ENCODE measurements at places on chromosomes 16 and 17.

- no peak for DNase-seq
Observed at GRCh38 chr17:40526668-40527067, 25.2 kb upstream of the TNS4 start.

DNA sequence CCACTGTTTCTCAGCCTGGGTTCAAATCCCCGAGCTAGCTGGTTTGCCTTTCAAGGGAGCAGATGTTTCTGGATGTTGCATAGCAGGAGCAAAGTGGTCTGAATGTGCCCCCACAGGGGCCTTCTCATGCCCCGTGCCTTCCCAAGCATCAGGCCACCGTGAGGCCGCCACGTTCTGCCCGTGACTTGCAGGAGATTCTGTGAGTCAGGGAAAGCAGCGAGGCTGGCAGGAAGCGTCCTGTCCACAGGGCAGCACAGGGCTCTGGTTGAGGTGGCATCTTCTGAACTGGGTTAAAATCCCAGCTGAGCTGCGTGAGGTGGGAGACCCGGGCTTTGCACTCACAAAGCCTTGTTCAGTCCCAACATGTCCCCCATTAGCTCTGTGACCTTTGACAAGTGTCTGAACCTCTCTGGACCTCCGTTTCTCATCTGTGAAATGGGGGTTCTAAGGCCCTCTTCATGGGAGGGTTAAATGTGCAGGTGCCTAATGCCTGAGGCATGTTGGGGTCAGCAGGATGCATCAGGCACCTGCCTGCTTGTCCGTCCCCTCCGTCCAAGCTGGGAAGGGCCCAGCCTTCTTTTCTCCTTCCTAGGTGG is 94.8 kb upstream of the PLCG2 start:
- DNase-seq, result no peak

DNA sequence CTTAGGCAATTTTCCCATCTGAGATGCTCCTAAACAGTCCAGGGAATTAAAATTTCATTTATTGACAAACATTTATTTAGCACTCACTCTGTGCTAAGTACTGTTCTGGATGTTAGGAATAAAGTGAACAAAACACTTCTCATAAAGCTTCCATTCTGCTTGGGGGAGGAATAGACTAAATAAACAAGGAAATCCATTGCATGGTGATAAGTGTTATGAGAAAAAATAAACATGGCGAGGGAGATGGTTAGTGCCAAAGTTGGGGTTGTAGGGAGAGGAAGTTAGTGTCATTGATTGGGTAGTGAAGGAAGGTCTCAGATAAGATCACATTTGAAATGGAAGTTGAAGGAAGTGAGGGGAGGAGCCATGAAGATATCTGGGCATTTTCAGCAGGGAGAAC is 72.2 kb upstream of the CES5A start:
- DNase-seq, result no peak

- DNase-seq, result no peak
Observed at GRCh38 chr16:85407-85782, 7.4 kb downstream of the MPG start.

GRCh38 chr16:11165349-11165748 is 90.7 kb downstream of the SOCS1 start:
- DNase-seq, result no peak
